Hematopoietic multipotent progenitor cell treated with erythropoietin and hydrocortisone succinate and interleukin-3 and kit ligand, for 15 days (in vitro differentiated cells): ENCODE measurements at places on chromosomes 5 and 9.

DNA sequence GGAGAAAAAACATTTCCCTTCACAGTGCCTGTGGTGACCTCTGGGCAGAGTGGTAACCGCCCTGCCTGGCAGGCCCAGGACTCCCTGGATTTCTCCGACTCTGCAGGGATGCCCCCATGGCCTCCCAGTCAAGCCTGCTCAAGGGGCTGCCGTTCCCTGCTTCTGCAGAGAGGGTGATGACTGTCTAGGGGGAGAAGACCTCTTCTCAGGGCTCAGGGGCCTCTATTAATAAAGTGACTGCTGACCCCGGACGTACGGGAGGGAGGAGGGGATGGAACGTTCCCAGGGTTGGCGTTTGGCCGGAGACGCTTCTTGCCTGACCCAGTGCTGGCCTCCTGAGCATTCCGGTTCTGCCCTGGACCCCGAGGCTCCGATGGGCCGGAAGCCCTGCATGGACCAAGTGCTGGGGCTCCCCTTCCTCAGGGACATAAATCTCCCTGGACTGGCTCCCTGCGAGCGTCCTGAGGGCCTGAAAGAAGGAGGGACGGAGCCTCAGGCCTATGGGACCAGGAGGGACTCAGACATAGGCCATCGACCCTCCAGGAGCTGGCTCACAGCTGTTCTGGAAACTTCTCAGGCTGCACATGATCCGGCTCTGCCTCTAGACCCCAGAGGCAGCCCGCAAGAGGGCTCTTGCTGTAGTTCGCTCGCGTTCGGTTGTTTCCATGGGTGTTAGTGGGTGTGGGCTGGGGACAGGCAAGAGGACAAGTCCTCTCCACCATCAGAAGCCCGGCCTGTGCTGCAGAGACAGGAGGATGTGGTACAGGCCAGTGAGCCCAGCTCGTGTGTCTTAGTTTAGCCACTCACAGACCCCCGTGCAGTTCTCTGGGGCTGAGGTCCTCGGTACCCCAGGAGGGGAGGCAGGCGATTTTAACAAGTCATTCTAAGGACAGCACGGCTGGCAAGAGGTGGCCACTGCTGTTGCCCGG, 8.1 kb upstream of the RNU6ATAC start:
- DNase-seq: no peak

DNA sequence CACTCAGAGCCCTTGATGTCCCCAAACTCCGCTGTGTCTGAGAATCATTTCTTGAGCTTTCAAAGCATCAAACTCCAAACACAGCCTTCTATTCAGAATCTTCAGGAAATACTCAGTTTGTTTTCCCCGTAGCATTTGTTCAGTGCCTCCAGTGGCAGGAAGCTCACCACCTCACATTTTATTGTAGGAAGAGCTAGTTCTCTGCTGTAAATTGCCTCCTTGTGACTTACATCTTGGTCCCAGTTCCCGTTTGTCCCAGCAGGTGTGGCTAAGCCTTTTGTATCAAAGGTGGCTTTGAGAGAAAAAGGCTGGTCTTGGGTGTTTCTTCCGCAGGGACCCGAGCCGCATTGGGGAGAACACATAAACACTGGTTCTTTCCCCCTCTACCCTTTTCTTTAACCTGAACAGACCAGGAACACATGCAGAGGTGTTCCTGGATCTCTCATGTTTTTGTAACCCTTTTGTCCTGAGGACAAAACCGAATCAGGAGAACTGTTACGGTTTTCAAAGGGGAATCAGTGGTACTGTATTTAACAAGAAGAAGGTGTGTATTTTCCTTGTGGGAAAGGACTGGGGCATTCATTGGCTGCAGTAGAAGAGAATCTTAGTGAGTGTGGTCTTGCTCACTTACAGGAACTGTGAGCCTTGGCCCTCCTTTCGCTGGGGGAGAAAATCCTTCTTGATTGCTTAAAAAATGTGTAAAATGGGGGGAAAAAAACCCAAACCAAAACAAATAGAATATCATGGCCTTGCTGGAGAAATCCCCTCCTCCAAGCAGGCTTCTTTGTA, 1.9 kb downstream of the OSMR start:
- no peak for DNase-seq

- no peak for DNase-seq
These were observed 1310.8 kb upstream of the WWC1 start for GRCh38 chr5:166980666-166981065.

GRCh38 chr5:132667761-132668705, 5.8 kb upstream of the IL4 start:
- DNase-seq: no peak

DNA sequence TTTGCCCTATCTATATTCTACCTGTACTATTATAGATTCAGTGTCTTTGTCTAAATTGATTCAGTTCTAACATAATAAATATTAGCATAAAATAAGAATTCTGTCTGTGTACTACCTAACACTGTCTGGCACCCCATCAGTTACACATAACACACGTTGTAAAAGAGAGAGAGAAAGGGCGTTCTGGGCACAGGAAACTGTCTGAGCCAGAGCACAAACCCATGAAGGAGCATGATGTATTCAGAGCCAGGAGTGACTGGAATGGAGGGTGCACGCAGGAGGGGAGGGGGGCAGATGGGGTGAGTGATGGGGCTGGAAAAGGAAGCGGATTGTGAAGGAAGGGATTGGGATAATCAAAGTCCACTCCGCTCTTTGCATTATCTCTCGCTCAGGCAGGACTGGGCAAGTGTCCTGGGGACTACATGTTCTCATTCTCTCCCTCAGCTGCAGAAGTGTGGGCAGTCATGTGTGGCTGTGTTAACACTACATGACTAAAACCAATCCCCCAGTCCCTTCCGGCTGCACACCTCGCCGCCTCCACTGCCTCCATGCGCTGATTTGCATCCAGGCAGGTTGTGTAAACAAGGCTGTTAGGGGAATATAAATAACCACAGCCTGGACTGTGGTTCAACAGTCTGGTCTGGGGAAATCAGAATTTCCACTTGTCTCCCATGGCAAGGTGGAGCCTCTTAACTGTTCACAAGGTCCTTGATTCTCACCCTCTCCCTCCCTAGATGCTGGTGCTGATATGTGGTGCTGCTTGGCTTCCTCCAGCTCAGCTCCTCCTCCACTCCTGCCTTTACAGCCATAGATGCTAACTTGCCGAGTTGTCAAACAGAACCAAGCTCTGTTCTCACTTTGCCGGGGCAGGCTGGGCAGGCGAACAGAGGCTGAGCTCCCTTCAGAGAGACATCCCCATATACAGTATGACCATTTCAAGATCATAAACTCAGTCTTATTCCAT, 367.5 kb upstream of the BRINP1 start:
- DNase-seq: no peak

GRCh38 chr5:180590543-180591310, 572 bp downstream of the SCGB3A1 start:
- no peak for DNase-seq

- DNase-seq: no peak
These were observed 43.5 kb upstream of the PCAT7 start for GRCh38 chr9:94511134-94511954.

- DNase-seq: no peak
These were observed 17.9 kb downstream of the MRPS27 start for GRCh38 chr5:72302171-72302570.

- no peak for DNase-seq
These were observed 67.5 kb downstream of the PAX5 start for GRCh38 chr9:36966371-36967097.

DNA sequence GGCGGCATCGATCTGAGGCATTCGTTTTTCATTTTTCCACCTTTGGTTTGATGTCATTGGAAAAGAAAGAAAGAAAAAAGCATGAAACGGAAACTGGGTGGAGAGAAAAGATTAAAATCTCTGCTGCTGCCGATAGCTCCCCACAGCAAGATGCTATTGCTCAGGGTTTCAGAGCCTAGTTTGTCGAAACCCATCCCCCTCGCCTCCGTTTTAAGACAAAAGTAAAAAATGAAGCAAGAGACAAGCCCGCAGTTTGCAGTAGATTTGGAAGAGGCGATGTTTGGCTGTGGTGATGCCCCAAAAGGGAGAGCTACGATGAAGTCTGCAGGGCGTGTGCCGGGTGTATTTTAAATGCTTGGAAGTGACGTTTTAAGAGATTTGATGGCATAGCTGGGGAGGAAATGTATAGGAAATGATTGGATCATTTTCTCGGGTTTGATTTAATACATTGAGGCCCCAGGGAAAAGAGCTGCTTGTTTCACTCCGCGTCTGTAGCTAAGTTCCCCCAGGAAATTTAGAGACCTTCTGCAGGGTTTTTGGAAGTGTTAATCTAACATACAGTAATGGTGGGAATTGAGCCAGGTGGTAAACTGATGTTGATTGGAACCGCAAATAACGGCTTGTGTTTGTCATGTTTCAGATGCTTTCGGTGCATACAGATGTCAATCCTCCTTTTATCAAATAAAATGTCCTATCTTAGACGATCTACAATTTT, 909 bp downstream of the NDFIP1 start:
- DNase-seq: peak; percentile 47

DNA sequence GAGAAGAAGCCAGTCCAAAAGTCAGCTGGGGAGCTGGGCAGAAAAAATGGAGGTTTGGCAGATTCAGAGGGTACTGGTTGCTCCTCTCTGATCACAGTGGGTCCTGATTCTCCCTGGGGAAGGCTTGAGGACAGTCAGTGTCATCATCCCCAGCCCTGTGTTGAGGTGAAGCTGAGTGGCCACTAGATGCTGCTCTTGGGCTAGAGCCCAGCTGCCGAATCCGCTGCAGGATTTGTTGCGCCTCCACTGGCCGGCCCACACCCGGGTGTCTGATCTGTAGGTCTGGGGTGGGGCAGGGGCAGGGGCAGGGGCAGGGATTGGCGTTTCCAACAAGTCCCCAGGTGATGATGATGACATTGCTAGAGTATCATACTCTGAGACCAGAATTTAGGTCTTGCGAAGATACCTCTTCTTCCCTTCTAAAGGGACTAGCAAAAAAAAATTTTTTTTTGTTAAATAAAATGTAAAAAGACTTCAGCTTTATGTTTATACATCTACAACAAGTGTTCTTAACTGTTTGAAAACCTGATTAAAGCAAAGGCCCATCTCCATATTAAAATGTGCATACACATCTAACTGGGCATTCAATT, 106.8 kb downstream of the PDE6A start:
- DNase-seq: peak; percentile 67

DNA sequence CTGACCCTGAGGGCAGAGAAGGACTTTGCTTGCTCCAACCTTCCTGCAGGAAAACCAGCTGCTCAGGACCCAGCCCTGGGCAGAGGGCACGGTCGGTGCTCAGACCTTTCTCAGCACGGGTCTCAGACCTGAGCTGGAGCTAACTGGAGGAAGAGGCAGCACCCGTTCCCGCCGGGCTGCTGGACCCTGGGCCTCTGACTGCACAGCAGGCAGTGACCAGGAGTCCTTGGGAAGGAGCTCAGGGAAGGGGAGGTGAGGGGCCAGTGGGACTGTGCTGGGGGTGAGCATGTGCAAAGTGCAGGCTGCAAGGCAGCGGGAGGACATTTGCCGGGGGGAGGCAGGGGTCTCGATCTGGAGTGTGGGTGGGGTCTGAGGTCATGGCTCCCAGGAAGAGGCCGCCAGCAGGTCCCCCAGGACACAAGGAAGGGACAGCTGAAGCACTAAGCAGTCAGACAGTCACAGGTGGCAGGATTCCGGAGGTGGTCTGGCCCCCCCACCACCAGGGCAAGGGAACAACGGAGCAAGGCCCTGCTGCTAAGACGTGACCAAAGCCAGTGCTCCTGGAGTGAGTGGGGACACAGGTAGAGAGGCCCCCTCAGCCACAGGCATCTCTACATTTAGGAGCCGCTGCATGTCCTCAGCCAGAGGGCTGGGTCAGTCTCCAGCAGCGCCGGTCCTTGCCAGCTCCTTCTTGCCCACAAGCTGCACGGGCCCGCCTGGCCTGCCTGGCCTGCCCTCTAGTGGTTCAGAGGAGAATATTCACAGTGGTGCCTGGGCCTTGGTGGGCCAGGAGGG, 4.8 kb upstream of the DPM2 start:
- DNase-seq: peak; percentile 85

- no peak for DNase-seq
These were observed 39.3 kb downstream of the PTCH1 start for GRCh38 chr9:95477441-95477840.

DNA sequence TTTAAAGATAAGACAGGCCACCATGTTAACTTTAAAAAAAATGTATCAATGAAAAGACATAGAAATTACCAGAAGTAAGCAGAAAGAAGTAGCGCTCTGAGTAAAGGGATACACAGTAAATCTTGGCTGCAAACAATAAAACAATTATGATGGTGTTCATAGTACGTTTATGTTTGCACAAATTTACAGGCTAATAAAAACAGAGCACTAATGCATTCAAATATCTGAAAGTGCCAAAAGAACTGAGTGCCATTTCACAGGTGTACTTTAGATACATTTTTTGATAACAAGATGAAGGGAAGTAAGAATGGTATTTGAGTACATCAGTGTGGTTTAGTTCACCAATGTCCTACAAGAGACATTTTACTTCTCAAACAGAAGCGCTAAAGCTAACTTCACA, 32.9 kb upstream of the ALDH1A1 start:
- no peak for DNase-seq

DNA sequence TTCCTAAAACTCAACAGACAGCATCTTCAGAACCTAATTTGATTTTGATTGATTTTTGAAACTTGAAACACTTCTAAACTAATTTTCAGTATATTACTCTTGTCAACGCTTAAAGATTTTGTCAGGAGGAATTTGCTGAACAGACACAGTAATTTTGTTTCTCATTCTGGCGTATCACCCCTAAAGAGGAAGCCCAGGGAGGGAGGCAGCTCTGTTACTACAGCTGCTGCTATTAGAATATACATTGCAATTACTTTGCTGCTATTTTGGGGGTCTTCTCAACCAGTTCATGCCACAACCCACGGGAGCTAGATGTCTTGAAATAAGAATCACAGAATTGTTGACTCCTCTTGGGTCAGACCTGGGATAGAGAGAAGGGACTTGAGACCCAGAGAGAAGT, 122.6 kb downstream of the TLR4 start:
- no peak for DNase-seq

DNA sequence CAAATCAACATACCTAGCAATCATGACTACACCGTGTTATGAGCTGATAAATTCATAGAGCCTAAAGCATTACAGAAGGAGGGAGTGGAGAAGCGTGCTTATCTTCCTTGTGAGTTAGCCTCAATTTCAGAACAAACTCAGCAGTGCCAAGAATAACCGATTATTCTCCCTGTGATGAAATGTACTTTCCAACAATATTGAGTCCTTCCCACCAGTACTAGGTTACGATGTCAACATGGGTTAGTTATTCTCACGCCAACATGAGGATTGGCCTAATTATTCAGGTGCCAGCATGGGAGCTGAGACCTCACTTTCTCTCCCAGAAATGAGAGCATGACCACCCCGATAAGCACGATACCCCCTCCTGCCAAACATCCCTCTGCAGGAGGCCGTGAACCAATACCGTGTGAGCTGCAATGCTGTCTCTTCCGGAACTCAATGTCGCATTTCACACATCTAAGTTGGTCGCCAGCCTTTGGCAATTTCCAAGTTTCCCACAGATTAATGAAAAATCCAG, 193.7 kb downstream of the ENC1 start:
- DNase-seq: no peak
